SW 1271 (cell line): ENCODE measurements at places on chromosomes 5 and 9.

- DNase-seq: no peak
Measured at GRCh38 chr5:139767960-139768359, 27.6 kb upstream of the PSD2 start.

- DNase-seq: no peak
Measured at GRCh38 chr9:78053627-78054026, 22.0 kb upstream of the GNAQ start.

DNA sequence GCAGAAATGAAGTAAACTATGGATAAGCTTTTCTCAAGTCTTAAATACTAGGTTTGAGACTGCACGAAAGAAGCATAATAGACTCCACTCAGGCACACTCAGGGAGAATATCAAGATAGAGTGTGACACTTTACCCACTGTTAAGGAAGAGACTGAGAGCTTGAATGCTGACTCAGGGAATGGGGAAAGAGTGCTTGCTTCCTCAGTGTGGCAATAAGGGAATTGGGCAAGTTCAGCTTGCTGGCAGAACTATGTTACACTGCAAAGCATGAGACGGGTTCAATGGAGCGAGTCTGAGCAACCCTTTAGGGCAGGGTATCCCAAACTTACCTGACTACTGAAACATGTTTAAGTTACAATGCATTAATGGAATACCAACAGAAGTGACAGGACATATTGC lies 237.7 kb upstream of the MEF2C start:
- DNase-seq: no peak

- DNase-seq: no peak
Measured at GRCh38 chr5:74371621-74372020, 268.9 kb downstream of the ENC1 start.

- peak; percentile 15 for DNase-seq
Measured at GRCh38 chr5:172641359-172642050, 442 bp downstream of the NEURL1B start.

- DNase-seq: no peak
Measured at GRCh38 chr9:135413461-135413860, 66.1 kb upstream of the PPP1R26 start.

DNA sequence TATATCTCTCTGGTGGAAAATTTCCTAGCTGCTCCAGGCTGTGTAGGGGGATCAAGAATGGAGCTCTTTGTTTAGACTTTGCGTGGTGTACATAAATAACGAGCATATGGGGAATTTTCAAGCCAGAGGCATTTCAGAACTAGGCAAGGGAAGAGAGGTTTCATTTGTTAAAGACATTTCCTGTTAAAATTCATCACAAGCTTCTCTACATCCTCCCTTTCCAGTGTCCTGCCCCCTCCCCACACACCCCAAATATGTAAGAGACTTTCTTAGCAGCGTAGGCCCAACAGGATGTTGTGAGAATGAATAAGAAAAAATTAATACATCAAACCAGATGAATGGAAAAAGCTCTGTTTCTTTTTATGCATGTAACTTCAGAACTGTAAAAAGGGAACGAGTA lies 150.3 kb downstream of the GPBP1 start:
- no peak for DNase-seq

- DNase-seq: no peak
Measured at GRCh38 chr9:70789086-70789485, 332.3 kb downstream of the TRPM3 start.

DNA sequence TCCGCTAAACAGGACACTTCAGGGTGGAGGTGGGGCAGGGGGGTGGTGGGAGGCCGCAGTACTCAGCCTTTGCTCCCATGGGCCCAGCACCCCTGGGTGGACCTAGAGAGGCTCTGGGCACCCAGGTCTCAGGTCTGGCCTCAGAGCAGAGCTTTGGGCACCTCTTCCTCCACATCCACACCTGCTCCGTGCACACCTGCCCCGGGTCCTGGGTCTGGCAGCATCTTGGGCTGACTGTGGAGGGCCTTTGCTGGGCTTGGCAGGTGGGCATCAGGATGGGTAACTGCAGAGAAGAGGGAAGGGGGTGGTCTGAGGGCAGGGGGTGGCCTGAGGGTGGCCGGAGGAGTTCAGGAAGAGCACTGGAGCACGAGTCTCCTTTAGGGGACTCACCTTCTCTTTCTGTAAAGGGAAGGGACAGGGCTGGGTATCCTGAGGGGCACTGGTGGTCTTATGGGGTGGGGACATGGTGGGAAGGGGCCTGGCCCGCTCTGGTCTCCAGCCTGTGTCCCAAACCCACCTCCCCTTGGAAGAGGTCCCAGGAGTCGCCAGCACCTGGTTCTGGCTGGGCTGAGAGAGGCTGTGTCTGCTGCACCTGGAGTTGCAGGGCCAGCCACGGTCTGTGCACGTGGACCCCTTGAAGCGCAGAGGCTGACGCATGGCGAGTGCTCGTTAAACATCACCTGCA lies 106.7 kb upstream of the IER5L start:
- DNase-seq: no peak

GRCh38 chr9:80175286-80176150 lies 603.8 kb downstream of the TLE4 start:
- peak; percentile 47 for DNase-seq

GRCh38 chr5:32044434-32044833 lies 129.7 kb downstream of the GOLPH3 start:
- DNase-seq: no peak

GRCh38 chr5:90402521-90403255 lies 6.9 kb downstream of the CETN3 start:
- no peak for DNase-seq

DNA sequence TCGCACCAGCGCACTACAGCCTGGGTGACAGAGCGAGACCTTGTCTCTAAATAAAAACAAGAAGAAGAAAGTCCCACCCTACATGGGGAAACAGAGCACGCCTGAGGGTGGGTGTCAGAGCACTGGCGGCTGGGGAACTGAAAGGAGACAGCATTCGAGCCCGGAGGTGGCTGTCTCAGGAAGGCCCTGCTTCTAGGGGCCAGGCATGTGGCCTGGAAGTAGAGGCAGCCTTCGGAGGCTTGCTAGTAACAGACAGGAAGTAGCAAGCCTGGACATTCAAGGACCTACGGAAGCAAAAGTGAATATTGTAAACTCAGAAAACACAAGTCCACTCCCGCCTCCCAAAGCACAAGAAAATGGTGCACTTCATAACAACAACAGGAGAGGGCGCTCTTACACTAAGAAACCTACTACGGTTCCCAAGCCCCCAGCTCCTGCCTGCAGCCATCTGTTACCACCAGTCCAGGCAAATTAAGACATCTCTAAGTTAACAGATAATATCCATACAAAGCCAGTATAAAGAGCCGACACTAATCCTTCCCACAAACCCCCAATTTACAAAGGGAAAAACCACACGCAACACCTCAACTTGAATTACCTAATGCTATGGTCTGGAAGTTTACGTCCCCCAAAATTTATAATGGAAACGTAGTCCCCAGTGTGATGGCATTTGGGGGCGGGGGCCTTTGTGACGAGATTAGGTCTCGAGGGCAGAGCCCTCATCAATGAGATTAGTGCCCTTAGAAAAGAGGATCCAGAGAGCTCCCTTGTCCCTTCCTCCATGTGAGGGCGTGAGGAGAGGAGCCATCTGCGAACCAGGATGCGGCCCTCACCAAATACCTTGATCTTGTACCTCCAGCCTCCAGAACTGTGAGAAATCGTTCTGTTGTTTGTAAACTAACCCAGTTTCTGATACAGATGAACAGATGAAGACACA lies 7.7 kb downstream of the RASGEF1C start:
- no peak for DNase-seq

GRCh38 chr9:18976221-18976708 lies 56.7 kb downstream of the SAXO1 start:
- no peak for DNase-seq

DNA sequence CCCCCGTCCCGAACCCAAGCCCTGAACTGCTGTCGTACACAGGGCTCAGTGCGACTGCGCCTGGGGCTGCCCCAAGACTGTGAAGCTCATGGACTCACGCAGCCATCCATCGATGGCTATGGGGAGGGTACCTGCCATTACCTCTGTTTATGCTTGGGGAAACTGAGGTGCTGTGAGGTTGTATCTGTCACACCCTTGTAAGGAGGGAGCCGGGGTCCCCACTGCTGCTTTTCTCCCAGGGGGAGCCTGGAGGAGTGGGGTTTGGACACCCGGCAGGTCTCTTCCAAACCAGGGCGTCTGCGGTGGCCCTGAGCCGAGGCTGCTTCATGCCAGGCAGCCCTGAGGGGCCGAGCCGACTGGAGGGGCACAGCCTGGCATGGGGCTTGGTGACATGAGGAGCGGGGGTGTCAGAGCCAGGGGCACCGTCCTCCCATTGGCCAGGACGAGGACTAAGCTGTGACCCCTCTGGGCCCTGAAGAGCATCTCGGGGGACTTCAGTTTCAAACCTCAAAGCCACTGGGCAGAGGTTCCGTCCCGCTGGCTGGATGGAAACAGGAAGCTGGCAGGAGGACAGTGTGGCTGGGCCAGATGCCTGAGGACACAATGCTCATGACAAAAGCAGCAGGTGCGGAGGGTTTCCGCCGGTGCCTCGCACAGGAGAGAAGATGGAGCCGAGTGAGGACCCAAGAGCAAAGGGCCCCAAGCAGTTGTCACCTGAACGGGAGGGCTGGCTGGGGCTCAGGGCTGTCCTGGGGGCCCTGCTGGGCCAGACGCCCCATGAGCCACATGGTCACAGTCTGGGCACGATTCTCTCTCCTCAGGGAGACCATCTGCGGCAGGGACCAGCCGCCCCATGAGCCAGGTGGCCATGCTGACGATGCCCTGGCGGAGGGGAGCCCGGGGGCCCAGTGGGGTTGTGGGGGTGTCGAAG lies 54.4 kb upstream of the EXOC3 start:
- DNase-seq: no peak

DNA sequence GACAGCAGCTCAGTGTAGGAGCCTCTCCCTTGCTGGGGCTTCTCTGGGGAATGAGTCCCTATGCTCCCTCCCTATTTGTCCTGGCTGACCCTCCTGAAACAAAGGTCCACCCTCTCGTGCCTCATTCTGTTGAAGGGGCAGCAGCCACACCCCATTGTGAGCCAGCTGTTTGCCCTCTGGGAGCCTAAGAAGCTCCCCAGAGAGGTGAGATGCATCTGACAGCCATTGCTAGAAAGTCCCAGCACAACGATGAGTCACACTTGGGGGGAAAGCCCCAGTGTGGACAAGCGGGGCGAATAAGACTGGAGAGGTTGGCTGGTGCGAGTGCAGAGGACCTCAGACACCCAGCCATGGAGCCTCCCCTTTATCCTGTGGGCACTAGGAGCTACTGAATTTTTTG lies 101.4 kb downstream of the PPARGC1B start:
- DNase-seq: no peak

DNA sequence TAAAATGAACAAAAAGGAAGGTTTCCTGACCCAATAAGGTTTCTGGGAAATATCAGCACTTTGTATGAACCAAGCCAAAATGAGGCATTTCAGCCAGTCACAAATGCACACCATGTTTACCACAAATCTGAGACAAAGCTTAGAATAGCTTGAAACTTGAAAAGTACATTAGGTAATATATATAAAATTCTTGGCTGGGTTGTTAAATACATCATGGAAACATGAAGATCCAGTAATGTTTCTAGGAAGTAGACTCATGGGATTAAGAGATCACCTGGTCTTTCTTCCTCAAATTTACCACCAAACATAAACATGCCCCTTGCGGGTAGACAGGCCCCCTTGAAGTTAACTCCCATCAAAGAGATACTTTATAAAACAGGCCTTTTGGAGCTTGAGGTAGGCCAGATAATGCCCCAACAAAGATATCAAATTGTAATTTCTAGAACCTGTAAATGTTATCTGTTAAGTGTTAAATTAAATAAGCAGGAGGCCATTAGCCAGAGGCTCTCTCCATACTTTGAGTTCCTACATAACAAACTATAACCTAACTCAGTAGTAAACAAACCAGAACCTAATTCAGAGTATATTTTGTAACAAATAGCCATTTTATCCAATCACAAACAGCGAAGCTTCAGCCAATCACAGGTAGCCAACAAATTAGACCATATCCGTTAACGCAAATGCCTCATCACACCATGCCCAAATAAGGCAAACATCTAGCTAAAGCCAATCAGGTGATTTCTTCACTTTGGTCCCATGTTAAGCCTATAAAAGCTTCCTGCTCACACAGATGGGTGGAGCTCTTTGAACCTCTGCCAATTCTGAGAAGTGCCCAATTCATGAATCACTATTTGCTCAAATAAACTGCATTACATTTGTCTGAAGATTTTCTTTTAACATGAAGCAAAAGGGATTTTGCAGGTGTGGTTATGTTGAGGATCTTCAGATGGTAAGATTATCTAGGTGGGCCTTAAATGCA lies 127.9 kb upstream of the TARS1 start:
- DNase-seq: peak; percentile 20

DNA sequence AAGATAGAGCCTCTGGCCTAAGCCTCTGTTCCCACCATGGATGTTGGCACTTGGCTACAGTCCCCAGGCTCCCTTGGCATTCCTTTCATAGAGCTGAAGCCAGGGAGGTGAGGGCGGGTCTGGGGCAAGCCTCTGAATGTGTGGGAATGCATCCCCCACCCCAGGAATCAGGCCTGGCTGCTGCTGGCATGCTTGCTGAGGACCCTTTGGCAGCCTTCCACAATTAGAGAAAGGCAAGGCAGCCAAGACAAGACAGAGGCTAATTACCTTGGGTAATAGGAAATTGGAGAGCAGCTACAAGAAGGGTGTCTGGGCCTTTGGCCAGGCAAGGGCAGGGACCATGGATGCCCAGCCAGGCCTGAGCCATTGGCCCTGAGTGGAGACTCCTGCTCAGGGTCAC lies 204.4 kb upstream of the TRIM32 start:
- DNase-seq: no peak

DNA sequence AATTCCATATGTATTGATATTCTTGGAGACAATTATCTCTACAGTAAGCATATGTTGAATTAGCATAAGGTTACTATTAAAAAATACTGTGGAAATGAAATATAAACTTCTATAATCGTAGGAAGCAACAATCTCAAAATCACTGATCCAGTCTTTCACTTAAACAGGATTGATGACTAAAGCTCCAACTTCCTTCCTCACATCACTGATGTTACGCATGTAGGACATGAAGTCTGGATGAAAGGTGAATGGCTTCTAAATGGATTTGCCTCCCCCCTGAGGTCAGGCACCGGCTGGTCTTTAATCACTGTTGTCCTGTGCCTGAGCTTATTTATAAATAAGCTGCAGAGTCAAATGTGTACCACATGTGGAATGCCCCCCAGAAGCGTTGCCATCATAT lies 157.1 kb upstream of the NFIB start:
- DNase-seq: no peak

DNA sequence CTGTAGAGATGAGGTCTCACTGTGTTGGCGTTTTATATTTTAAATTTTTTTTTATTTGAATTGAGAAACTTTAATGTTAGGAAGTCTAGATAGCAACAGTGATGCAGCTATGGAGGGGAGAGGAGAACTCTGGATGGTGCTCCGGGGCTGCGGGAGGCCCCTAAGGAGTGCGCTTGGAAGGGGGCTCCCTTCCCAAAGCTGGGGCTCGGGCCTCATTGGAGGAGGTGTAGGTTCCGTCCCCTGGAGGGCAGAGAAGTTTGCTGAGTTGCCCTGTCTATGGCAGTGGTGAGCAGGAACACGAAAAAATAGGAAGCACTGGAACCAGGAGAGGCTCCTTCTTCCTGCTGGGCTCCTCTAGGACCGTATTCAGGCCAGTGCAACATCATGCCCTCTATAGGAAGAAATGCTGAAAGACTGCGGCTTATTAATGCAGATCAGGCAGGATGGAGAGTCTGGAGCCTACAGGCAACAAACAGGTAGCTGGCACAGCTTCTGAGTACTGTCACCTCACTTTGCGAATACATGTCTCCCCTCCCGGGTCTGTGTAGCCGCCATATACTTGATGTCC lies 16.1 kb downstream of the AHRR start:
- DNase-seq: no peak
